ENCODE measurements at places on chromosomes 2 and 18.

DNA sequence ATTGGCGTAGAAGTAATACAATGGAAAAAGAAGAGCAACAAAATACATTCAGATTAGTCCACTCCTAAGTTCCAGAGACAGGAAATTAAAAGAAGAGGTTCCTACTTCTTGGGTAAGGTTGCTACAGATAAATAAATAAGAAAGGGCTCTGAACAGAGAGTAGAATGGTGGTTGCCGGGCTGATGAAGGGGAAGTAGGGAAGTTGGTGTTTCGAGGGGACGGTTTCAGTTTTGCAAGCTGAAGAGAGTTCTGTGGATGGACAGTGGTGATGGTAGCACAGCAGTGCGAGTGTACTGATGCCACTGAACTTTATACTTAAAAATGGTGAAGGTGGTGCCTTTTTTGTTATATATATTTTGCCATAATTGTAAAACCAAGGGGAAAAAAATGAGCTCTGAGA lies 48.2 kb downstream of the CABYR start:
- no peak for ATAC-seq

GRCh38 chr18:75507636-75508035 lies 80.1 kb upstream of the SMIM21 start:
- no peak for ATAC-seq

GRCh38 chr2:120034027-120034426 lies 21.1 kb downstream of the EPB41L5 start:
- ATAC-seq, result no peak

DNA sequence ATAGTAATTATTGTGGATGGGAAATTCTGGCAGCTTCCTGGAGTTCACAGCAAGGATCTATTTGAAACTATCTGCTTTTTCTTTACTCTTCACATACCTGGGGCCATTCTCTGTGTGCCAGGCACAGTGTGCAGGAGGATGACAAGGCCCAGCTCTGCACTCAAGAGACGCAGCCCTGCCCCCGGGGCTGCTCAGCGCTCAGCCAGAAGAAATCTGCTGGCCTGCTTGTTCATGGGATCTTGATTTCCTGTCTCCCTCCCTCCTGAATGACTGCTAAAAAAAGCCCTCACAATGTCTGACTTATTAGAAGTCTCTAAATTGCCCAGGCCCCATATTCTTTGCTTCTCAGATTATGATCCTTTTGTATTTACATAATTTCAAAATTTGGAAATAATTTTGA lies 210.9 kb downstream of the DCDC2C start:
- no peak for ATAC-seq

- ATAC-seq, result no peak
Measured at GRCh38 chr2:96316999-96317398, 8.1 kb upstream of the ITPRIPL1 start.

GRCh38 chr2:31023541-31023940 lies 114.7 kb downstream of the GALNT14 start:
- no peak for ATAC-seq
